ENCODE measurements at places on chromosomes 6 and 20.

- no peak for DNase-seq
Measured at GRCh38 chr6:73577676-73578075, 56.8 kb upstream of the EEF1A1 start.

- no peak for DNase-seq
Measured at GRCh38 chr6:27890445-27891319, 21.5 kb downstream of the OR2B2 start.

DNA sequence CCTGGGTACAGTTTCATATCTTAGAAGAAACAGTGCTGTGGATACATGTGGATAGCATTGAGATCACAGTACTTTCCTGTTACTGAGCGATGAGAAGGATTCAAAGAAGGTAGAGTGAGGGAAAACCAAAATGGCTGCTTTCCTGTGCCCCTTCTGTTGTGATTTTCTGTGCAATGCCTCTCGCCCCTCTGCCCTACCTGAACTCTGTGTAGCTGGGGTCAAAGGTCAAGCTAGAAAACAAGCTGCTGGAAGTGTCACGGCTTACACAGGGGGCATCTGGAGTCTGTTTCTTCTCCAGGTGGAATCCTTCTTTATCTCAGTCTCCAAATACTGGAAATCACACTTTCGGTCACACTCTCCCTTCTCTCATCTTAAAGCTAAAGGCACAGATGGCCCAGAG, 27.0 kb upstream of the CCN6 start:
- DNase-seq = no peak

- DNase-seq = no peak
Measured at GRCh38 chr6:166487148-166487547, 99.3 kb downstream of the RAMACL start.

DNA sequence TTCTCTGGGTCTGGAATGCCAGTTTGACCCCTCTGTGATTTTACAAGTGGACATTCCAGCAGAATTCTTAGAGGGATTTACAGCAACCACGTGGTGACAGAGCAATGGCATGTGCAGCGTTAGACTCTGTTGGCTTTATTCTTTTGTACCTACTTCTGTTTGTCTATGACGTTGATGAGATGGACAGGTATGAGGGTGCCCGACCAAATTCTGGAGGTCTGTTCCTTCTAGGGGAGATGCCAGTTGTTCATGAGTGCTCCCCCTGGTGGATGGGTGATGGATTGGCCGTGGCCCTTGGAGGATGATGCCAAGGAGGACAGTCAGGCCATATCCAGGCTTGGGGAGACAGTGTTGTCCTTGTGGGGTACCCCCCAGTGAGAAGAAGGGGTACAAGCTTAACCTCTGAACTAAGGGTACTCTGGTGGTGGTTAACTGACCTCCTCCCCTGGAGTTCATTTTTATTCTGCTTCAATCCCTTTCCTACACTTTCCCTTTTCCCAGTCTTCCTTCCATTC, 198.6 kb downstream of the DTNBP1 start:
- DNase-seq = peak; percentile 17

GRCh38 chr6:142271476-142271875, 30.3 kb upstream of the ADGRG6 start:
- DNase-seq = no peak

DNA sequence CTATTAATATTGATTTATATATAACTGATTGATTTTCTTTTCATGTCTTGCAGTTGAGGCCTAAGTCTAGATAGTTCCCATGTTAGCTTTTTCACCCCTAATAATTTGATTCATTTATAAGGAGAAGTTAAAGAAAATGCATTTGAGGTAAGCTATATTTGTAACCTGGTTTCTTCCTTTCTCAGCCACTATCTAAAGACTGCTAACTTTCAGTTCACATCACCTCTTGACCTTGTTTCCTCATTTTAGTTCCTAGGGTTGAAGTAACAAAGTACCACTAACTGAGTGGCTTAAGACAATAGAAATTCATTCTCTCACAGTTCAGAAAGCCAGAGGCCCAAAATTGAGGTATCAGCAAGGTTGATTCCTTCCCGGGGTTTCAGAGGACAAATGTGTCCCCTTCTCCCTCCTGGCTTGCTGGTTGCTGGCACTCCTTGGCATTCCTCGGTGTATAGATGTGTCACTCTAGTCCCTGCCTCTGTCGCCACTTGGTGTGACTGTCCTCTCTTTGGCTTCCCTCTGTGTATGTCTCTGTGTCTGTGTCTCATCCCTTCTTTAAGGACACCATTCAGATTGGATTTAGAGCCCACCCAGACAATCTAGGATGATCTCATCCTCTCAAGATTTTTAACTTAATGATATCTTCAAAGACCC, 55.9 kb upstream of the C20orf144 start:
- DNase-seq = no peak

GRCh38 chr20:49313283-49313682, 35.4 kb upstream of the ZNFX1 start:
- DNase-seq = no peak

DNA sequence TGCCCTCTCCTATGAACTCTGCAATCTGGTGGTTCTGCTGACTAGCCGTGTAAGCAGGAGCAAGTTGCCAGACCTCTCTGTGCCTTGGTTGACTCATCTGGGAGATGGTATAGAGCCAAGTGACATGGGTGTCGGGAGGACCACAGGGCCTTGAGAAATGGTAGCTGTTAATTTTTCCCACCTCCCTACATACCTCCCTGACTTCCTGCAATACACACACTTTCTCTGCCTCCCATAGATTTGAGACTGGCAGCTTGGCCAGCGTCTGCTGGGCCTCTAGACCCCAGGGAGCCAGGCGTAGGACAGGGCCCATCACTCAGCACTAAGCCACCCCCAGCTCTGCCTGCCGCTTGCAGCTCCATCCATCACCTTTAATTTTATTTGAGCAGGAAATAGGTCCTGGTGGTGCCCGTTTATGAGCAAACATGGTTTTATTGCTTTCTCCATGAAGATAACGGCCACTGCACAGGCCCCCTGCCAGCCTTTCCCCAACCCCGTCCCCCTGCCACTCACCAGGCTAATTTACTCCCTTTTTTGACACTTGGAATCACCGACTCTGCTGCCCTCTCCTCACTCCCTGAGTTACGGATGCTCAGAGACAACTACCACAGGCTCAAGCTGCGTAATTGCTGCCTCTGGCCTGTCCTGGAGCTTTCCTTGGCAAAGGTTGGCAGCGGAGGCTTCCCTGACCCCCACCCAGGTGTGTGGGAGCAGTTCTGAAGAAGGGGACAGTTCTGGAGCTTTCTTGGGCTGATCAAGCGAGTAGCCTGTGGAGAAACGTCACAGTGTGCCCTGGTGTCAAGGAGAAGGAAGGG, 11.1 kb downstream of the GLP1R start:
- DNase-seq = no peak

GRCh38 chr6:34189806-34190503, 44.1 kb upstream of the GRM4 start:
- DNase-seq = no peak

GRCh38 chr6:33207552-33208090, 679 bp upstream of the RING1 start:
- DNase-seq = no peak

- no peak for DNase-seq
Measured at GRCh38 chr6:144710207-144710606, 425.1 kb downstream of the UTRN start.

DNA sequence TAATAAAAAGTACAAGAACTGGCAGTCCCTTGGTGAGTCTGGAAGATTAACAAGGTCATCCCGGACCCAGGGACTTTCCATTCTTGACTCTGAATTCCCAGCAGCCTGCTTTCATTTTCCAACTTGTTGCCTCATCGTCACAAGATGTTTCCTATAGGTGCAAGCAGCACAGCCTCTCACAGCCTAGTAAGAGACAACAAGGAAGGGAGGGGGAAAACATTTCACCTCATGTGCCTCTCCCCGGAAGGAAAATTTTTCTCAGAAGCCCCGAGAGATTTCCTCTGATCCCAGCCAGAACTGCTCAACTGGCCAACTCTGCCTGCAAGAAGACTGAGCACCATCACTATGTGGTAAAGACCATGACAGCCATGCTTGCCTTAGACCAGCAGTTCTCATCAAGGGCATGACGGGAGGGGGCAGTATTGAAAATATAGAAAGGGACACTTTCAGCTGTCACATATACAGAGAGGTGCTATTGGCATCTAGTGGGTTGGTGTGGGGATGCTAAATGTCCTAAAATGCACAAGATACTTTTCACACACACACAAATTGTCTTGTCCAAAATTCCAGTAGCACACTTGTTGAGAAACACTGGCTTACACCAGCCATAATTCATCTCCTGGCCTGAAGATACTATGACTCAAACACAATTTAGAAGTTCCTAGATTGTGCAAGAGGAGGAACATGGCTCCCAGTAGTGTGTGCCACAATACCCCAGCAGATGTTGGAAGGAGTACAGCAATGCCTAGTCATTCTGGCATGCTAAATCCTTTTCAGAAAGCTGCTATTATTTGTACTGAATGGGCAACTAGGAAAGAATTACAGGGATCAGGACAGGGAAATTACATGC, 10.8 kb upstream of the WTAP start:
- DNase-seq = no peak

DNA sequence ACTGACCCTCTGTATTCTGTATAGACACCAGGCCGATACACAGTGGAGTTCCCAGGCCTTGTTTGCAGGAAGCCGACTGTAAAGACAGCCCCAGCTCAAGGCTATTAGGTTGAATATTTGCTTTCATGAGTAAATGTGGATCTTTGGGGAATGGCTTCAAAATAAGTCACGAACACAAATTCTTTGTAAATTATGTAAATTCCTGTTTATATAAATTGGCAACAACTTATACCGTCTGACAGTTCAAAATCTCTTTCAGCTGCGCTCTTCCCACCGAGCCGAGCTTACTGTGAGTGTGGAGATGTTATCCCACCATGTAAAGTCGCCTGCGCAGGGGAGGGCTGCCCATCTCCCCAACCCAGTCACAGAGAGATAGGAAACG, 24.7 kb downstream of the EDN3 start:
- no peak for DNase-seq

- no peak for DNase-seq
Measured at GRCh38 chr6:118260833-118261232, 287.3 kb upstream of the PLN start.

DNA sequence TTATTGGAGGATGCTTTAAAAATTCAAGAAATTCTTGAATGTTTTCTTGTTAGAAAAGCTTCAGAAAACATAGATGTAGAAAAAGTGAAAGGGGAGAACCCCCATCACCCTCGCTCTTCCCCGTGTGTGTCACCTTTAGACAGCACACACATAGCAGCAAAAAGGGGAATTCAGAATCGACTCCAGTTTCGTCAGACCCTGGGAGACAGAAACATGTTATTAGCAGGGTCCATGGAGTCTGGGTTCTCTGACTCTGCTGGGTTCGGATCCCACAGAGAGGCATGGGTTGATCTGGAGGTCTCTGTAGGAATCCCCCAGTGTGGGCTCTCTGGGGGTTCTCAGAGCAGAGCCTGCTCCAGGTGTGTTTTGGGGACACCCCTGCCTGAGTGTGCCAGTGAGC, 43.7 kb downstream of the ARHGAP40 start:
- no peak for DNase-seq

DNA sequence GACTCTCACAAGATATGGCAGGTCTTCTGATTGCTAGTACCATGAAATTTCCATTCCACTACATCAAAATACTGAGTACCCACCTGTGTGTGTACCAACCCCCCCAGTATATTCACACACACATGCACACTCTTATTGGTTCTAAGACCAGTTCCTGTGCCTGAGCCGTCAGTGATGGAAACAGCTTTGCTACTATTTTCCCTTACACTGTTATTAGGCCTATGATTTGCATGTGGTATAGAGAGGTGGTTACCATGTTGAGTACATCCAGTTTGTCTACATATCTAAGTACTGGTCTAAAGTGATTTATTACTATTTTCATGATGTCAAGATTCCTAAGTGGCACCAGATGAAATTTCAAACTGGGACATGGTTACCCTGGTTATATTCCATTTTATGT, 459.9 kb downstream of the BCKDHB start:
- no peak for DNase-seq

DNA sequence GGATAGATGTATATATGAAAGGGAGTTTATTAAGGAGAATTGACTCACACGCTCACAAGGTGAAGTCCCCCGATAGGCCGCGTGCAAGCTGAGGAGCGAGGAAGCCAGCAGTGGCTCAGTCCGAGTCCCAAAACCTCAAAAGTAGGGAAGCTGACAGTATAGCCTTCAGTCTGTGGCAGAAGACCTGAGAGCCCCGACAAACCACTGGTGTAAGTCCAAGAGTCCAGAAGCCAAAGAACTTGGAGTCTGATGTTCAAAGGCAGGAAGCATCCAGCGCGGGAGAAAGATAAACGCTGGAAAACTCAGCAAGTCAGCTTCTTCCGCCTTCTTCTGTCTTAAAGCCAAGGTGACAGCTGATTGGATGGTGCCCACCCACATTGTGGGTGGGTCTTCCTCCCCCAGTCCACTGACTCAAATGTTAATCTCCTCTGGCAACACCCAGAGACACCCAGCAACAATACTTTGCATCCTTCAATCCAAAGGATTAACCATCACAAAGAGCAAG, 102.6 kb upstream of the GJE1 start:
- no peak for DNase-seq

GRCh38 chr6:114833211-114833610, 490.4 kb upstream of the HS3ST5 start:
- DNase-seq = no peak

DNA sequence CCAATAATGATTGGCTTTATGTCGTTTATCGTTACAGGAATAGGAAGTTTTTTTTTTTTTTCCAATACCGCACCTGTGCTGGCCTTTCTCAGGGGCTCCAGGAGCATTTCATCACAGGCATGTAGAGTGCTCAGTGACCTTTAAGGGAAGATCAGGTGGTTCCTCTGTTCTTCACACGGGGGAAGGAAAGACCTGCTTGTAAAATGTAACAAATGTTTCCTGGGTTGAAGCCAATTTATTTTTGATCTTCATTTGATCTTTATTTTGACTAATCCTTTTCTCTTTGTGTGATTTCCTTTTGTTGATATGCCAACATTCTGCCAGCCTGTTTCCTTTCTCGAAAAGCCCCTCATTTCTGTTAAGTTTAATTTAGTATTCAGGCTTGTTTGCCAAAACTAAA, 61.9 kb upstream of the HBS1L start:
- no peak for DNase-seq

GRCh38 chr6:40912158-40912946, 126.7 kb downstream of the UNC5CL start:
- DNase-seq = no peak

DNA sequence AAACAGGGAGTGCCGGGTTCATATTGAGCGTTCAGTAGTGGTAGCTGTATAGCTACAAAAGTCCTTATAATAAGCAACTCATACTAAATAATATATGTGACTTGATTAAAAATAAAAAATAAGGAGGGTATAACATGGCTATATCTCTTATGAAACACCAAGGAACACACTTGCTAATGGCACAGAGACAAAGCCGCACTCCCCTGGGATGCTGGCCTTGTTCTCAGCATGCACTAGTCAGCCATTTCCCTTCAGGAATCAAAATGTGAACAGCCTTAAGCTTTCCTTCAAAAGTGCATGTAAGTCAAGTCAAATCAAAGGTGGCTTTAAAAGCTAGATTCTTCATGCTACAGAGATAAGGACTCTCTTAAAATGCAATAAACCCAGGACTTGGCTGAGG, 9.4 kb downstream of the HMGCLL1 start:
- DNase-seq = no peak

All from stimulated activated CD8-positive, alpha-beta memory T cell treated with anti-CD3 and anti-CD28 coated beads, Interleukin-4, amount 100 ng/mL, for 4 hours (primary cell).